CD4-positive, alpha-beta T cell treated with Interleukin-21 for 1 hour (primary cell): ENCODE measurements at places on chromosomes 4 and X.

DNA sequence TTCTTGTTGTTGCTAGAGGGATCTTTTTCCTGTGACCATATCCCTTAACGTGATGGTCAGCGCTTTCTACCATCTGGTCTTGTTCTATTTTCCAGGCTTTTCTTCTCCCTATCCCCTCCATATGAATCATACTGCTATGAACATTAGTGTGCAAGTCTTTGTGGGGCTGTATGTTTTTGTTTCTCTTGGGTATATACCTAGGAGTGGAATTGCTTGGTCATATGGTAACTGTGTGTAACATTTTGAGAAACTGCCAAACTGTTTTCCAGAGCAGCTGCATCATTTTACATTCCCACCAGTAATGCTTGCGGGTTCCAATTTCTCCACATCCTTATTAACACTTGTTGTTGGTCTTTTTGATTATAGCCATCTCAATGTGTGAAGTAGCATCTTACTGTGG is 121.4 kb downstream of the SPRY1 start:
- DNase-seq, result no peak

DNA sequence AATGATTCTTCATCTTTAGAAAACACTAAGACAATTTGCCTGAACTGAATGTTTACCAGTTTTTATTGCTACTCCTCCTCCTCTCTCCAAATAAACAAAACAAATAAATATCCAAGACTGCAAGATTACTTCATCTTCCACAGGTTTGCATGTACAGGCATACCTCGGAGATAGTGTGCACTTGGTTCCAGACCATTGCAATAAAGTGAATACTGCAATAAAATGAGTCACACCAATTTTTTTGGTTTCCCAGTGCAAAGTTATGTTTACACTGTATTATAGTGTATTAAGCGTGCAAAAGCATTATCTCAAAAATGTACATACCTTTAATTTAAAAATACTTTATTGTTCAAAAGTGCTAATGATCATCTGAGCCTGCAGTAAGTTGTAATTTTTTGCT is 53.3 kb downstream of the FBXL5 start:
- no peak for DNase-seq

- no peak for DNase-seq
Observed at GRCh38 chr4:189121336-189121735, 819.3 kb upstream of the FRG1 start.

GRCh38 chr4:148025981-148026380 is 294.1 kb downstream of the ARHGAP10 start:
- no peak for DNase-seq

- DNase-seq, result no peak
Observed at GRCh38 chr4:54959651-54960116, 165.7 kb downstream of the KDR start.

DNA sequence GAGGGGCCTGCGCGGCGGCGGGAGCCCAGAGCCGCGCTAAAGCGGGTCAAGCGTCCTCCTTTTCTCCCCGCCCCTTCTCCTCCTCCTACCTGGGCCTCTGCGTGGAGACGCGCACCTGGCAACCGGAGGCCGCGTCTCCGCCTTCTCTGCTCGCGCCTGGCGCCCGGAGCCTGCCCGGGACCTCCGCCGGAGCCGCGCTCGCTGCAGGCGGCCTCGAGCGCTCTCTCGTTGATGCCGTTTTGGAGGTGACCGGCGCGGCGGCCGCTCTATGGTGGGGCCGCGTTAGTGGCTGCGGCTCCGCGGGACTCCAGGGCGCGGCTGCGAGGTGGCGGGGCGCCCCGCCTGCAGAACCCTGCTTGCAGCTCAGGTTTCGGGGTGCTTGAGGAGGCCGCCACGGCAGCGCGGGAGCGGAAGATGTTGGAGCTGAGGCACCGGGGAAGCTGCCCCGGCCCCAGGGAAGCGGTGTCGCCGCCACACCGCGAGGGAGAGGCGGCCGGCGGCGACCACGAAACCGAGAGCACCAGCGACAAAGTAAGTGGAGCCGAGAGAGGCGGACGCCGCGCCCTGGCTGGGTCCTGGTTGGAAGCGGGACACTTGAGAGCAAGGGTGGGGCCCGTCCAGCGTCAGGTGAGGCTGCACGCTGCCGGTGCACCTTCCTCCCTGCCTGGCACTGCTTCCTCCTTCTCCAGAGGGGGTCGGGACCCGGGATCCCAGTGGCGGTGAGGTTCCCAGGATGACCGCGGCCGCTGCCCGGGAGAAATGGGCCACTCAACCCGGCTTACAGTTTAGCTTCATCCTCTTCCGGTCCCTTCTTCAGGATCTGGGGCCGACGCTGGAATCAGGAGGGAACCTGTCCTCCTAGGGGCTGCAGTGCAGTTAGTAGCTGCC is at the start of gene CDS1:
Gene CDS1 (plus strand): TSS at position 140 of the 888 bp plus-strand sequence. CDS start 275 bp downstream, at position 415.
- no peak for DNase-seq

DNA sequence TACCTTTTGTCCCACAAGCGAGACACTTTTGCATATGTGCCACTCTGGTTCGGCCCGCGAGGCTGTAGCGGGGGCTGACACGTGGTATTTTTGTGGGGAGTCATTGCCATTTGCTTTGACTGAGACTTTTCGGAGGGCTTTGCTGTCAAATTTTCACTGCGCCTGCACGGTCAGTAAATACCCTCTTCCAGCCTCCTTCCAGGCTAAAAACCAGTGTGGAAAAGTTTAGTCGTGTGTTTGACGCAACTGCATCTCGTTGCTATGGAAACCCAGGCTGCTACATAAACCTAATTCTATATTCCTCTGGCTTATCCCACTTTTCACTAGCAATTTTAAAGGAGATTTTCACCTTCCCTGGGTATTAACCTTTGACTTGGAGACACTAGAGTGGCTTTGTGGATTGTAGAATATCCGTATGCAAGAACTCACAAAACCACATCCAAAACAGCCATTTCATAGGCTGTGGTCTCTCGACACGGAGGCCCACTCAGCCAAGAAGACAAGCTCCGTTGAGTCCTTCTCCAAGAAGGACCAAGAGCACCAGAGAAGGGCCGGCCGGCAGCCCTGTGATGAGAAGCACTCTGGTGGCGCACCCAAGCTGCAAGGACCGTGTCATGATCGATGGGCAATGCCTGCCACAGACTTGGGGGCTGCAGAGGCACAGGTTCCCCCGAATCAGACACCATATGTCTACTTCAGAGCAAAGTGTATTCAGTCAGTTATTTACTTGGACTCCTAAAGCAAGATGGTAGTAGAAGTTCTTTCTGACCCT is 38.4 kb upstream of the ENPP6 start:
- DNase-seq, result no peak
